CD8-positive, alpha-beta memory T cell (primary cell): ENCODE measurements at places on chromosomes 1 and 21. TPM values are rescaled to one million over a fixed set of nuclear protein-coding genes. Genes with fewer than 3 reads are reported as not detected.

OR2G6 gene
- total RNA-seq, result not detected

SPRR1B gene
- total RNA-seq, result not detected

COL6A2 gene
- 25.1 TPM for total RNA-seq

ZNF648 gene
- total RNA-seq, result not detected

NBPF8 gene
- 13.8 TPM for total RNA-seq

GNG4 gene
- 5.2 TPM for total RNA-seq

MTF2 gene
- total RNA-seq, result 42.1 TPM

AADACL4 gene
- total RNA-seq, result not detected

FLVCR1 gene
- total RNA-seq, result 14.9 TPM

ADORA3 gene
- 0.51 TPM for total RNA-seq

NTNG1 gene
- total RNA-seq, result not detected

OLIG2 gene
- not detected for total RNA-seq

ILDR2 gene
- total RNA-seq, result 3.9 TPM

PTPRU gene
- total RNA-seq, result 0.51 TPM

ANGPTL1 gene
- not detected for total RNA-seq

NPR1 gene
- not detected for total RNA-seq

FMO1 gene
- not detected for total RNA-seq

ZFP69B gene
- total RNA-seq, result 5.6 TPM

ATXN7L2 gene
- 15.3 TPM for total RNA-seq

SLC2A5 gene
- not detected for total RNA-seq
